ENCODE measurements at places on chromosomes 11 and 22.

DNA sequence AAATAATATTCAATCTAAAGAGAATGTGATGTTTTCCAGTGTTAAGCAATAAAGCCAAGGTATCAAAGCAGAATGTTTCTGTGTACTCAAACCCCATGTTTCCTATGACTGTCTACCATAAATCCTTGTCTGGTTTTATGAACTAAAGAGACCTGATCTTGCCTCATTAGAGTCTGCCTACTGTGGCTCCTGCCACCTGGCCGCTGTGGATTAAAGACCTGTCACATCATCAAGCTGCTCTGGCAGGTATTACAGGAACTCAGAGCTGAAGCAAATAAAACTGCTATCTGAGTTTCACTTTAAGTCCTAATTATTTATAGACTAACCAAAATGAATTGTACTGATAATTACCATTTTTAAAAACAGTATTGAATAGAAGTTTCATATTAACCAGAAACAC is 207.8 kb upstream of the CCDC90B start:
- DNase-seq: no peak

- DNase-seq: no peak
These were observed 227.0 kb upstream of the NCAM1 start for GRCh38 chr11:112734207-112734606.

GRCh38 chr11:132024587-132025295 is 654.3 kb downstream of the NTM start:
- DNase-seq: no peak

DNA sequence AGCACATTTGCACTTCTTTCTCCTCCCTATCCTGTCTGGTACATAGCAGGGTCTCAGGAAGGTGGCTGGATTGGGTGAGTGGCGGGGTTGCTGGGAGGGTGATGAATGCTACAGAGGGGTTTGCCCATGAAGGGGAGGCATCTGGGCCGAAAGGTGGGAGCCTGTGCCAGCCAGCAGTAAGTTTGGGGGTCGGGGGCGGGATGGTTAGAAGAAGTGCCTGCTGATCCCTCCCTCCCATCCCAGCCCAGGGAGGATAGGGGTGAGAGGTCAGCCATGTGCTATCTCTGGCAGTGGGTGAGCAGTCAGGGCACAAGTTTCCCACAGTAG is 2.8 kb downstream of the CD82 start:
- no peak for DNase-seq

DNA sequence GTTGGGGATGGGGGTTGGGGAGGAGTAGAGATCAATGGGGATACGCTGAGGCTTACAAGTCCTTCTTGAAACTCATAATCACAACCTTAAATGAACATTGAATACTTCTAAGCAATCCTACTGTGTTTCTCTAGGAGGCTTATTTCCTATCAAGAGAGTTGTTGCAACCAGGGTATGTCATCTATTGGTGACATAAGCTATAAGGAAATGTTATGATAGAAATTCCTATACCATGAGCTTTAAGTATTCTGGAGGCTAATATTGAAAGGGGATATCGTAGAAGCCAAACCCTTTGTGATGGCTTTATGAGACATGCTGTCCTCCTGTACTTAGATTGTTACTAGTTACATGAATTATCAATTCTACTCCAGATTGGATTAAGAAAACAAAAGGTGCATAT is 72.9 kb downstream of the DKK3 start:
- DNase-seq: no peak

DNA sequence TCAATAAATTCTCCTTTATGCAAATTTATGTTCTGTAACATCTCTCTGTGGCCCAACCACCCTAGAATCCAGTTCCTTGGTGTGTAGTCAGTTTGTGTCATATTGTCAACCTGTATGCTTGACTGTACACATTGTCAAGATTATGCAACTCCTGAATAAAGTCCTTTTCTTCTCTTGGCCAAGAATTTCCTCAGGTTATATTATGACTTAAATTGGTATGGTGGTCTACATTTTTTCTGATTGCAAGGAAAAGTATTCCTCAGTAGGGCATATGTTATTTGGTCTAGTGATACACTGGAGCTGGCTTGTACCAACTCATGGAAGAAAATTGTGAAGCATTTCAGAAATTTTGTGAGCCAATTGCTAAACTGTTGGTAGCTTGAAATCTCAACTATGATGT is 482.8 kb upstream of the CHORDC1 start:
- DNase-seq: no peak

DNA sequence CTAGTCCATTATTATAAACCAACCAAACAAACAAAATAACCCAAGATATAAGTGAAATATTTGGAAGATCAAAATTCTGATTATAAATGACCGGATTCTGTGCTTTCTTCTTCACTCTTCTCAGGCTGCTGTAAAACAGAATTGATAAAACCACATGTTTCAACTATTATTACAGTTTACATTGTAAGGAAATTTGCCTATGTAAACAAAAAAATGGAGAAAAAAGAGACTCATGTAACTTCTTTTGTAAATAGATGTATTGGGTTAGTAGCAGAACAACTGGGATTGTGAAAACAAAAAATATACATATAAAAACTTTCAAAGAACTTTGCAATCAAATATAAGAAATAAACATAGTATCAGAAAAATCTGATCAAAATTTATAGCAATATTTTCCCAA is 295.2 kb upstream of the CCDC179 start:
- DNase-seq: no peak

GRCh38 chr22:36285017-36285416 is 32.1 kb downstream of the APOL1 start:
- DNase-seq: no peak

DNA sequence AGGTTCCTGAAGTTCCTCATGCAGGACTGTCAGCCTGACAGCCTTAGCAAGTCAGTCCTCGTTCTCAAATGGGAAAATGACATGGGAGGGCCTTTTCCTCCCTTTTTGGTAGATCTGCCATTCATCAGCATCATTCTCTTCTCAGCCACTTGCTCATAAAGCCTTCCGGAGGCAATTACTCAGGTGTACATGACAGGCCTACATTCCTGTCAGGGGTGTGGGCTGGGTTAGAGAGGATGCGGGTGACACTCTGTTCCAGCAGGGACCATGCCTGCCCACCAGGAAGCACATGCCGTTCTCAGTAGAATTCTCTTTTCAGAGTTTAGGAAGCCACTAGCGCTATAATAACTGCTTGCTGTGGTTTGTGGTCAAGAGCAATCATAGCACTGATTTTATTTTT is 24.2 kb upstream of the ANKK1 start:
- no peak for DNase-seq

DNA sequence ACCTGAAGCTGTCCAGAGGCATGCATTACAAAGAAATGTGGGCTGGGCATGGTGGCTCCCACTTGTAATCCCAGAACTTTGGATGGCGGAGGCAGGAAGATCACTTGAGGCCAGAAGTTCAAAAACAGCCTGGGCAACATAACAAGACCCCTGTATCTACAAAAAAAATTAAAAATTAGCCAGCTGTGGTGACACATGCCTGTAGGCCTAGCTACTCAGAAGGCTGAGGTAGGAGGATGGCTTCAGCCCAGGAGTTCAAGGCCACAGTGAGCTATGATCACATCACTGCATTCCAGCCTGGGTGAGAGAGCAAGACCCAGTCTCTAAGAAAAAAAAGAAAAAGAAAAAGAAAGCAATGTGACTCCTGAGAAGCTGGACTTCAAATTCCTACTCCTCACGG is 138.5 kb upstream of the HSD17B12 start:
- DNase-seq: no peak

- no peak for DNase-seq
These were observed 5.3 kb downstream of the LGALS12 start for GRCh38 chr11:63511048-63511748.

DNA sequence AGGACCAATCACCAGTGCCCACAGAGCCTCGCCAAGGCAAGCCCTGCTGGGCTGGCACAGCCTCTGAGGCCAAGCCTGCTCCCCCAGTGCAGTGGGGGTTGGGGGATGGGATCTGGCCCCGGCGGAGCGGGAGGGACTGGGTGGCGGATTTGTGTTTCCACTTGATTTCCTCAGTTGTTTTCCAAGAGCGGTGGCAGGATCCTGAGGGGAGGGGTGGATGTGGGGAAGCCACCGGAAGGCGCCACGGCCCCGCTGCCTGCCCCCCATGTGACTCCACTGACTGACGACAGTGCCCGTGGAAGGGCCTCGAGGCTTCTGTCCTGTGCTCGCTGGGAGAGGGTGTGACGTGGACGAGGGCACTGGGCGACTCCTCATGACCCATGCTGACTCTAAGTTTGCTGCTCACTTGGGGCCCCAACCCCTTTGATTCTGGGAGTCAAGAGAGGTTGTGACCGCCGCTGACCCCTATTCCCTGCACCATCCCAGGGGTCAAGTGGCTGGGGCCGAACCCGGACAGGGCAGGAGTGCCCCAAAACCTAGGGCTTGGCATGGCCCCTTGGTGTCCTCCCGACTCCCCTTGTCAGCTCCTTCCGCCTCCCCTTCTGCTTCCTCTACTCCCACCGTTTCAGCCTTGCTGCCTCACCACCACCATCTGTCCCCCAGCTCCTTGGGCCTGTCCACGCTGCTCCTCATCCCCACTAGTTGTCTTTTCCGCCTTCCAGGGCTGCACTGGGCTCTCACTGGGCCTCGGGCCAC is 23.5 kb upstream of the PICK1 start:
- DNase-seq: no peak

DNA sequence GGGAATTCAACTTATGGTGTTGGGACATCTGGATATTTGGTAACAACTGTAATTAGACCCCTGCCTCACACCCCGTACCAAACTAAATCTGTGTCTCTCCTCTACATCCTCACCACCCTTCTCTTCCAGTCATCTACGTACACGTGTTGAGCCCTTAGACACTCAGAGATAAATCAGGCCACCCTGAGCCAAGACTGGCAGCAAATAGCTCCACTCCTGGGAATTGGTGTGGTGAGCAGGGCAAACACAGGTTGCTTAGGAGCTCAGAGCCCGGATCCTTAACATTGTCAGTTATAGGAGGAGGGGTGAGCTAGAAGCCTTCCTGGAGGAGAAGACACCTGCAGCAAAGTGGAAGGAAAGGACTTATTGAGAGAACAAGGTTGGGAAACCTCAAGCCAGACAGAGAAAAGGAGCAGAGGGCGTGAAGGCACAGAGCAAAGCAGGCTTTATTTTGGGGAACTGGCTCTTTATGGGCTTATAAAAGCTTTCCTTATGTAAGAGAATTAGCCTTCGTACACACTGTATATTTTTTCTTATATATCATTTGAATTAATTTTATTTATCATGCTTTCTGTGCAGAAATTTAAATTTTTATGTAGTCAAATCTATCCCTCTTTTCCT is 36.9 kb upstream of the KLHL35 start:
- peak; percentile 55 for DNase-seq

- peak; percentile 70 for DNase-seq
These were observed 6.2 kb downstream of the TEAD1 start for GRCh38 chr11:12680246-12680939.

DNA sequence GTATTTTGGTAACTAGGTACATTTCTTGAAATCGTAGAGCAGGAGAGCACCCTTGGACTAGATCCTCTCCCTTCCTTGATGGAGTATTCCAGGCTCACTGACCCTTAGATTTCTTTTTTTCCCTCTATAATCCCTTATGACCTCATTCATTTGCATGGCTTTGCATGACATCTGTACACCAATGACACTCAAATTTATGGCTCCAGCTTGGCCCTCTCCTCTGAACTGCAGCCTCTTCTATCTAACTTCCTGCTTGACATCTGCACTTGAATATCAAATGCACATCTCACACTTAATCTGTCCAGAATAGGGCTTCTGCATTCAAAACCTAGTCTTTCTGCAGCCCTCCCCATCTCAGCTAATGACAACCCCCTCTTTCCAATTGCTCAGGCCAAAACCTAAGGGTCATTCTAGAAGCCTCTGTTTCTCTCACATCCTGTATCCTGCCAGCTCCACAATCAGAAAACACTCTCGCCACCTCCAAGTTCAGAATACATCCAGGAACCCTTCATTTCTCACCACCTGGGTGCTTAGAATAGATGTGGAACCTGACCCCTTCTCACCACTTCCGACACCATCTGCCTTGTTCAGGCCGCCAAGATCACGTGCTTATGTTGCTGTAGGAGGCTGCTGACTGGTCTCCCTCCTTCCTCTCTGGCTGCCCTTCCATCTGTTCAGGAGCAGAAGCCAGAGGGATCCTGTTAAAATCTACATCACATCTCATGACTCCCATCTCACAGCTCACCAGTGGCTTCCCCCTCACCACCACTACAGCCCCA is 138.9 kb upstream of the MTNR1B start:
- no peak for DNase-seq

DNA sequence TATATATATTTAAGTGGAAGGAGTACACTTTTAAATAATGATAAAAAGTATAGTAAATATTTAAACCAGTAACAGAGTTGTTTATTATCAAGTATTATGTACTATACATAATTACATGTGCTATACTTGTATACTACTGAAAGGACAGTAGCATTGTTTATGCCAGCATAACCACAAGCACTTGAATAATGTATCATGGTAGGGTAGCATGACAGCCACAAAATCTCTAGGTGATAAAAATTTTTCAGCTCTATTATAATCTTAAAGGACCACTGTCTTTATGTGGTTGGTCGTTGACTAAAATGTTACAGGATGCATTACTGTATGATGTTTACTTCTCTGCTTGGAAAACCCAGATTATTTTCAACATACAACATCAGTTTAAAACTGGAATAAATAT is 349.2 kb downstream of the CASP12 start:
- DNase-seq: no peak

GRCh38 chr11:104705490-104706190 is 192.6 kb downstream of the CASP12 start:
- DNase-seq: no peak

- DNase-seq: no peak
These were observed 1.9 kb upstream of the ARHGEF12 start for GRCh38 chr11:120334332-120334731.

DNA sequence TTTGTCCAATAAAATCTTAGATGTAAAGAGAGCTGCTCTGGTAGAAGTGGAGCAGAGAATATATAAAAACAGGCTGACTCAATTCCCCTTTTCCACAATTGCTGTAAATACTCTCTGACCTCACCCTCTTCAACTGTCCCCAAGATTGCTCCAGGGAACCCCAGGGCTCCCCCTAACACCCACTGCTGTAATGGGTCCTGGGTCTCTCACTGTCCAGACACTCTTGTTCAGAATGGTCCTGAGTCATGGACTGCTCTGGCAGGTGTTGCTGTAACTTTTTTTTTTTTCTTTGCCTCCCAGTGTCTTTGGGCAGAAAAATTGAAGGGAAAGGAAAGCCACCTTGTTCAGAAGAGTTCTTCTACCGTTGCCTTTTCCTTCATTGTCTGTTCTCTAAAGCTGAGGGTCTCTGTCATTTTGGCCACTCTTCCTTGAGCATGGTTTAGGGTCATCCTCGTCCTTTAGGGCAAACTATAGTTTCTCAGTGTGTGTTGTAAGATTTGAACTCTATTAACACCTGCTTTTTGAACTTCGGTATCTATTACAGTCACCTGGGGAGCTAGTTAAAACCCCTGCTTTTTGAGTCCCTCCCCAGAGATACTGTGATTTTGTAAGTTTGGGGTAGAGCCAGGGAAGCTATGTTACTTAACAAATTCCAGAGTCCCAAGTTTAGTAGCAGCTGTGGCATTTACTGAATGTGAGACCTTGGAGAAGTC is 209.5 kb downstream of the NAV2 start:
- no peak for DNase-seq

GRCh38 chr22:17607891-17608521 is 20.5 kb downstream of the ATP6V1E1 start:
- no peak for DNase-seq

GRCh38 chr11:46696212-46696558 is 4.2 kb downstream of the ARHGAP1 start:
- no peak for DNase-seq

GRCh38 chr11:106381895-106382294 is 304.4 kb downstream of the AASDHPPT start:
- no peak for DNase-seq

- DNase-seq: no peak
These were observed 72.5 kb downstream of the MICAL2 start for GRCh38 chr11:12182676-12183541.

GRCh38 chr22:30038219-30038618 is 42.0 kb upstream of the HORMAD2 start:
- no peak for DNase-seq
